Effector memory CD4-positive, alpha-beta T cell (primary cell): ENCODE measurements at places on chromosomes 5 and 9.
A peak's percentile ranks its signal among the peaks of the same experiment; 100 is the strongest.

DNA sequence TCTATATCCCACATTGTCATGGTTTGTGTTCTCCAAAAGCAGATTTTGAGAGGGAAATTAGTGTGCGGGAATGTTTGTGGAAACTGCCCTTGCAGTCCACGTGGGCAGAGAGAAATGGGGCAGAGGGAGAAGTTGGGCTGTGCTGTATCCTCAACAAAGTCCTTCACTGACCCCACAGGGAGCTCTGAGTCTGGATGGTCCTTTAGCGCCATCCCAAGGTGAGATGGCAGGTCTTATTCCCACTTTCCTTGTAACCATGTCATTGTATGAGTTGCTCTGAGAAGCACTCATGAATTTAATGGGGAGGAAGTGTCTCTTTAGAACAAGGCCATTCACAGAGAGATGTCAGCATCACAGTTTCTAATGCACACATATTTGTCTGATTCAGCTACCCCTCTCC, 127.1 kb downstream of the ANKRD18B start:
- H3K4me1 ChIP-seq, result no peaks in the 10 kb centered on the region
- H3K36me3 ChIP-seq, result no peaks in the 10 kb centered on the region
- no peak overlapping the region for H3K4me3 ChIP-seq
- DNase-seq, result no peak
- no peak overlapping the region for H3K27ac ChIP-seq

- DNase-seq, result no peak
- H3K4me3 ChIP-seq, result no peak overlapping the region
- no peaks in the 10 kb centered on the region for H3K36me3 ChIP-seq
Observed at GRCh38 chr9:94713436-94714215, 12.9 kb upstream of the AOPEP start.

- no peak overlapping the region for H3K27ac ChIP-seq
- no peak for DNase-seq
- no peaks in the 10 kb centered on the region for H3K27me3 ChIP-seq
- H3K4me3 ChIP-seq, result no peak overlapping the region
- no peaks in the 10 kb centered on the region for H3K36me3 ChIP-seq
- H3K4me1 ChIP-seq, result no peaks in the 10 kb centered on the region
Observed at GRCh38 chr5:141711687-141712086, 29.7 kb upstream of the ARAP3 start.

GRCh38 chr5:176533894-176534611, 3.1 kb downstream of the RNF44 start:
- peaks cover 68% of the 10 kb centered on the region for H3K4me1 ChIP-seq
- no peaks in the 10 kb centered on the region for H3K27me3 ChIP-seq
- H3K27ac ChIP-seq, result peak overlapping the region; percentile 100
- peak overlapping the region; percentile 95 for H3K4me3 ChIP-seq
